HCT116 (cell line): ENCODE measurements at places on chromosomes 11 and 22.

DNA sequence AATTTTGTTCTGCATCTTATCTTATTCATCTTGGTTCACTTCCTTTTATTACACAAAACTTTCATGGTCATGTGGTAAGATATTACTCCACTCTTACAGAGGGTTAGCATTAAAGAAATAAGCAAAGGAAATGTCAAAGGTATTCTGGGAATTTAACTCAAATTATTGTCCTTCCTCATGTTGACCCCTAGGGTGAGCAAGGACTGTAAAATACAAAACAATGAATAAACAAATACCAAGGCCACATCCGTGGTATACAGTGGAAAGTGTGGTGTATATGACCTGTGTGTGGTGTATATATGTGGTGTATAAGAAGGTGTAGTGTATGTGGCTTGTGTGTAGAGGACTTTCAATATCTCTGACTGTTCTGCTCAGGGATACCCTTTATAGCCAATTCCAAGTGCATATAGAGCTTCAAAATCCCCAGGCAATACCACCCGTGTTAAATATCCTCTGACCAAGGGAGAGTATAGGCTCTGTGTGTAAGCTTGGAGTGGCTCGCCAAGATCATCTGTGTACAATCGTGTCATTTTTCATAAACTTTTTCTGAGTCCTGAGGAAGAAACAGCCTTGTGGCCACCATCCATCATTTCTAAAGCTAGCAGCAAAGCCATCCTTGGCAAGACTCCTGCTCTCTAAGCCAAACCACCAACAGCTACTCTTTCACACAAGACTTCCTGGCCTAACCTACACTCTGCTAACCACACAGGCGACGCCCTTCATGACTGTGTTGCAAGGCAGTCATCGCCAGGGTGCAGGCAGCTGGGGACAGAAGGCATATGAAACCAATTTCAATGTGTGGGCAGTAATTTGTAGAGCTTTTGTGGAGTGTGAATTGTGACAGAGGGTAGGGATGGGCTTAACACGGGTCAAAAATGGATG is 548.0 kb downstream of the ETS1 start:
- no peak for DNase-seq

DNA sequence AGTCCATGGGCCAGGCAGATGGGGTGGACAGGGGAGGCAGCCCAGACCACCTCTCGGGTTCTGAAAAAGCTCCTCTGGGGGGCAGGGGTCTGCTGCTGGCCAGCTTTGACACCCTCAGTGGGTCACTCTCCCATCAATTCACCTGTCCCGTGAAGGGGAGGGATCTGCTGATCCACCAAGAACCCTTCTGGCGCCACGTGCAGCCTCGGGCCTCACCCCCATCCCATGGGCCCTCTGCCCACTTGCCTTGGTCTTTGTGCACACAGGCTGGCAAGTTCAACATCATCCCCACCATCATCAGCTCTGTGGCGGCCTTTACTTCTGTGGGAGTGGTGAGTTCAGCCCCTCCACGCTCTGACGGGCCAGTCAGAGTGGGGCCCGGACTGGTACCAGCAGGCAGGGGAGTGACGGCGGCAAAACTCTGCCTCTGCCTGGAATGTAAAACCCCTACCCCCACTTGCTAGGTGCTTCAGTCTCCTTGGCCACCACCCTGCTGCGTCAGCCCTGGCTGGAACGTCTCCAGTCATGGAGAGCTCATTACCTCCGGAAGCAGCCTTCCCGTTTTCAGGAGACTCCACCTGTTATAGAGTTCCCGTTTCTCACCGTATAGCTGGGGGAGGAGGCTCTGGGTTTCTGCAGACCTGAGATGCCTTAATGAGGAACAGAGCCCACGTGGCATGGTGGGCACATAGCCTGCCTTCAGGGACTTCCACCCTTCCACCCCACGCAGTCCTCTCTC is 12.7 kb downstream of the PRG3 start:
- no peak for DNase-seq

DNA sequence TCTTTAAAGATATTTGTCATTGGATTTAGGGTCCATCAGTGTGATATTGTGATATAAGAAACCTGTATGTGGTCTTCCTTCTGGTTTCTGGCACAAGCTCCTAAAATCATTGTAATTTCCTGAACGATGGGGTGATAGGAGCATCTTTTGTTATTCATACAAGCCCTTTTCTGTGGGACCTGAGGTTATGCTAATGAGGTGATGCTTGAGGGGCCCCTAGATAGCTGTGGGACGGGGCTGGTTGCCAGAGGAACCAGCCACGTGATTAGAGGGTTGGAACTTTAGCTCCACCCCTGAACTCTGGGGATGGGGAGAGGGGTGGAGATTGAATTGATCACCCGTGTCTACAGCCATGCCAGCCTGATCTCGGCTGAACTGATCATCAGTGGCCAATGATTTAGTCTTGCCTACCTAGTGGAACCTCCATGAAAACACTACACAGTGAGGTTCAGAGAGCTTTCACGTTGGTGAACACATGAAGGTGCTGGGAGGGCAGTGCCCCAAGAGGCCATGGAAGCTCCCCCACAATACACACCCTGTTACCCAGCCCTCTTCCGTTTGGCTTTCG is 62.8 kb downstream of the BCR start:
- DNase-seq = no peak

GRCh38 chr11:69080257-69080995 is 31.7 kb downstream of the TPCN2 start:
- DNase-seq = no peak

GRCh38 chr22:21594865-21595452 is 27.4 kb downstream of the UBE2L3 start:
- DNase-seq = no peak

GRCh38 chr11:27861706-27862430 is 161.6 kb upstream of the BDNF start:
- no peak for DNase-seq

DNA sequence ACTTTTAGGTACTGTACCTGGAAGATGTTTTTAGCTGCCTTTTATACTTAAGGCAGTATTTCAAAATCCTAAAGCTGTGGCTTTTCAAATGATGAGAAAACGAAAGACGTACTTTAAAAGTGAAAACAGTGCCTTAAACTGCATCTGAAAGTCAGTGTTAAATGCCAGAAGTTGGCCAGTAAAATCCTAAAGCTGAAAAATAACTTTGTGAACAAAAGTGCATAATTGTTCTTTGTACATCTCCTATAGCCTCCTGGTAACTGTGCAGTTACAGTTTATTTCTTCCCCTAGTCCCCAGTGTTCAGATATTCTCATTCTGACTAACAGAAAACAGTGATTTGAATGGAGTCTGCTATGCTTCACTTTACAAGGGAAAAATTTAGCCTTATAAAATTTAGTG is 6.8 kb downstream of the EED start:
- DNase-seq = no peak

DNA sequence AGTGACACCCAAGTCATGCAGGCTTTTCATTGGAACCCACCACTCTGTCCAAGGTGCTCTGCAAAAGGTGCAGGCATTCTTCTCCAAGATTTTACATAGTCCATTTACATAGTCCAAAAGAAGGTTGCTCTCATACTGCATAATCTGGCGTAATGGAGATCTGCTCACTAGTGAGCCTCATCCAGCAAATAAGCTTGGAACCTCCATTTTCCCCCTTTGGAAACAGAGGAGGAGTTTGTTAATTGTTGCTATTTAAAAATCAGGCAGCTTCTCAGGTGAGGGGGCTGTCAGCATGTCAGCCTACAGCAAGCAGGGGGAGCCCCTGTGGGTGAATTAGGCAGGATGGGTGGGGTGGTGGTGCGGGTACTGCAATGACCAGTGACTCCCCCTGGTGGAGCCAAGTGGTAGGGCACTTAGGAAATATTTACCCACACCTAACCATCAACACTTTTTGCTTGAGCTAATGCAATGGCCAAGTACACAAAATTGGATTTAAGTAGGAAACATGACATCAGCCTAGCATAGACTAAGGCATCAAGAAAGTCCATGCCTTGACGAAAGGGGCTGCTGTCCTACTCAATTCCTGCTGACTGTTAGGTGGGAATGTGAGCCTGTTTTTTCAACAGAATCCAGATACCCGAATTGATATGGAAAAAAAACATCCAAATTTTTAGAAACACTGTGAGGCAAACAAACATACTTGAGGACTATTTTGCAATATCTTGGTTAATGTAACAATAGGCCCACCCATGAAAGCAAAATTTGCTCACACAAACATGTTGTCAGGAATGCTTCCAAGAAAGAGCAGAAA is 64.5 kb downstream of the AMBRA1 start:
- DNase-seq = peak; percentile 49

- DNase-seq = no peak
These were observed 678.7 kb downstream of the BRD1 start for GRCh38 chr22:49148895-49149418.

DNA sequence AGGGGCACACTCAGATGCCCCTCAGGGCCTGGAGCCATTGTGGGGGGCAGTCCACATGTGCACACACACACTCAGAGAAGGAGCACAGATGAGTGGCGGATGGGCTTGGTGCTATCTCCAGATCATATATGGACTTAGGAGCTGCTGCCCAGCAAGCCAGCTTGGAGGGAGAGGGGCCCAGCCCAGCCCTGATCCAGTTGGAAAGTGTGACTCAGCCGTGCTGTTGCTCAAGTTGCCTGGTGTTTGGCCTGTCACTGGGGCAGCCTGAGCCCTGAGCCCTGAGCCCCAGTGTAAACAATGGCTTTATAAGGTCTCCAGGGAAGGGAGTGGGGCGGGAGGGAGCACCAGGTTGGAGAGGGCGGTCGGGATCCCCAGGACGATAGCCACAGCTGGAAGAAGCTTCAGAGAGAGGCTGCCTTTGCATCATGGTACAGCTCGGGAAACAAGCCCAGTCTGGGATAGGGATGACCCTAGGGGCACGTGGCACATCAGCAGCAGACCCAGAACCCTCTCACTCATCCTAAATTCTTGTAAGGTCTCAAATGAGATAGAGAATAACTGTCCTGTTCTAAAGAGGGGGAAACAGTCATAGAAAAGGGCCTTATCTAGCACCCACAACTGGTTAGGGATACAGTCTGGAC is 4.8 kb downstream of the SELENOM start:
- no peak for DNase-seq

DNA sequence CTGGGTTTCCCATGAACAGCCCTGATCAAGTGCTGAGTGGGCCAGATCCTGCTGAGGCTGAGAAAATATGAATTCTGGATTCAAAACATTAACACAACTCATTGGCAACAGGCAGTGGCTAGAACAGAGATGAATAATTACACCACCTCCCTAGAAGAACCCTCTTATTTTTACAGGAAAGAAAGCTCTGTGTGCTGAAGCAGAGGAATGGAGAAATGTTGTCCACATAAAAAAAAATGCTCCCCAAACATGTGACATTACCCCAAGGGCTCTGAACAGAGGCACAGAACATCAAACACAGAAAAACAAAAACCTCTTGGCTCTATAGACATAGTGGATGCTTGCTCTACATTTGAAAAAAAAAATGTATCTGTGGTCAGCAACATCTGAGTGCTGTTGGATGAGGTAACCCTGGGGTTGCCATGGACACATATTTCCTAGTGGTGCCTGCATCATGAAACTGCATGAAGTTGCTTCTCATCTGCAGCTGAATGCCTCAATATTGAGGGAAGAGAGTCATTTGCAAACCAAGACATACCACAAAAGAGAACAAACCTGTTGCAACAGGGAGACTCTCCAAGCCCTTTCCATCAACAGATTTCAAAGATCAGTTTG is 98.8 kb downstream of the SNX19 start:
- no peak for DNase-seq

GRCh38 chr11:35723913-35724312 is 61.3 kb downstream of the TRIM44 start:
- no peak for DNase-seq

- DNase-seq = no peak
These were observed 414 bp downstream of the JOSD1 start for GRCh38 chr22:38700270-38700788.

DNA sequence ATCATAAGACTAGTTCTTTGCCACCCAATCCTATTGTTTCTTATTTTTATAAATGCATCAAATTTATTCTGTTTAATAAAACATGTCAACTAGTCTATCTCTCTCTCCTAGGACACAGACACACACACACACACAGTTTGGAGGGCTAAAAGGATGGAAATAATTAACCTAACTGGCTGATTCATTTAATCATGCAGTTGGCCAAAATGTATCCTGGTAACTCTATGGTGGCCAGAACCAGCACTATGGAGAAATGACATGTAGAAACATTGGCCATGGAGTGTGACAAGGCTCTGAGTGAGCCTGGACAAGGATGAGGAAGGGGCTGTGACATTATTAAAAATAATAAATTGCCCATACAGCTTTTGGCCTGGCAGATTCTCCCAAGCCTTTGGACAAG is 64.1 kb downstream of the CLPB start:
- no peak for DNase-seq

- DNase-seq = no peak
These were observed 21.4 kb downstream of the YPEL1 start for GRCh38 chr22:21714059-21714770.

GRCh38 chr11:26575946-26576345 is 3.9 kb upstream of the MUC15 start:
- DNase-seq = no peak

DNA sequence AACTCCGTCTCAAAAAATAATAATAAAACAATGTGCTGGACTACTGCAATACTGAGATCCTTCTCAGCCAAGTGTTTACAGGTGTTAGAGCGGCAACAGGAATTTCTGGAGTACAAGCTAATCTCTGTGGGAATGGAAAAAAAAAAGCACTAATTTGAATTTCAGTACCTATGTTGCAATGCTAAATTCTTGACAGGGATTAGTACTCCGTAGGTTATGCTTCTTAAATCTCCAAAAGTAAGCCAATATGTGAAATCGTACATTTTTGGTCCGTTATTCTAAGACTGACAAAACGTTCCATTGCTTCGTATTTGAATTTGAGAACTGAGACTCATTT is 1.1 kb downstream of the ATL3 start:
- no peak for DNase-seq

- DNase-seq = no peak
These were observed 38.2 kb downstream of the FAM168A start for GRCh38 chr11:73559743-73560142.

GRCh38 chr11:4581443-4581842 is at the start of gene OR52I2:
OR52I2 (plus strand) TSS chr11:4581743.
- no peak for DNase-seq

DNA sequence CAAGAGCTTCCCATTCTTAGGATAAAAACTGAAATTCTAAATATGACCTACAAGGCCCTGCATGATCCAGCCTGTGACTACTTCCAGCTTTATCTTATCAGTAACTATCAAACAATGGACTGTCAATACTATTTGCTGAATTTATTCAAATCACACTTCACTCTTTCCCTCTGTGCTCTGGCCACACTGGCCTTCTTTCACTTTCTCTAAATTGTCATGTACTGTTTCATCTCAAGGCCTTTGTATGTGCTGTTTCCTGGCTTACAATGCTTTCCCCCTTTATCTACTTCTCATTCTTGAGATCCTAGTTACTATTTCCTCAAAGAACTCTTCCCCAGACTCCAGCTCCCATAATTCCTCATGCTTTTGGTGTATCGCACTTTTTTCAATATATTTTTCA is 5.6 kb downstream of the TIMM10B start:
- no peak for DNase-seq

GRCh38 chr22:40651057-40651456 is 14.5 kb upstream of the MRTFA start:
- DNase-seq = no peak
